ENCODE measurements at places on chromosomes 7 and 10.

- DNase-seq = no peak
Measured at GRCh38 chr7:123351516-123352505, 152.0 kb upstream of the SLC13A1 start.

DNA sequence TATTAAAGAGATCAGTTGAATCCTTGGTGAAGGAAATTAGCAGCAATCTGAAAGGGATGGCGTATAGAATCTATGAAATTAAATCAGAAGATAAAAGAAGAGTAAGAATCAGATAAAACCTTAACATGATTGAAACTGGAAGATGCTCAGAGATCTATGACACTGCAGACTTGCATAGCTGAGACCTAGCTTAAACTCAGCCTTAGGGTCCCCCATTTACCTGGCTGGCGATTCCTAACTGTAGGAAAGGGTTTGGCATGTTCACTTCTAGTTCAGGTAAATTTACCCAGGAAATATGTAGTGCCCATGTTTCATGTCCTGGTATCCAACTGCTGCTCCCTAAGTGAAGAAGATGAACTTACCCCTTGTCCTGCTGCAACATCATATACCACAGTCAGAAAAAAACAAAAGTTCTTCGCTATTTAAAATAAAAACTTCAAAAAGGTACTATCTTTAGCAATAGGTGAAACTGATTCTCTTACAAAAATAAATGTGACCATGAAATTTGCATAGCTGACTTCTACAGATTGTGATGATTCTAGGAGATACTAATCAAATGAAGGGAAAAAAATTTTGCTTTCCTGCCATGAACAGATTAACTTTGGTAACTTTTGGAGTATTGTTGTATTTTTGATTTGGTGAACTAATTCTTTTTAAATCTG is 47.8 kb upstream of the TMEM243 start:
- no peak for DNase-seq

- peak; percentile 67 for DNase-seq
Measured at GRCh38 chr7:26284995-26285632, 6.5 kb upstream of the SNX10 start.

GRCh38 chr7:111092406-111093236 is 1.7 kb downstream of the LRRN3 start:
- no peak for DNase-seq

- DNase-seq = peak; percentile 62
Measured at GRCh38 chr7:33895025-33895804, 10.1 kb upstream of the BMPER start.

DNA sequence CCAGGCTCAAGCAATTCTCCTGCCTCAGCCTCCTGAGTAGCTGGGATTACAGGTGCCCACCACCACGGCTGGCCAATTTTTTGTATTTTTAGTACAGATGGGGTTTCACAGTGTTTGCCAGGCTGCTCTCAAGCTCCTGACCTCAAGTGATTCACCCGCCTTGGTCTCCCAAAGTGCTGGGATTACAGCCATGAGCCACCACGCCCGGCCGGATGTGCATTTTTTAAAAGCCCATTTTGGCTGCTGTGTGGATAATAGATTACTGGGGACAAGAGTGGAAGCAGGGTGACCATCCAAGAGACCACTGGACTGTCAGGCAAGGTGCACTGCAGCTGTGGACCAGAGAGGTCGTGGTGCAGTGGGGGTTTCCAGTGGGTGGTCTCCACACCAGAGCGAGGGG is 21.4 kb downstream of the HKDC1 start:
- no peak for DNase-seq

- DNase-seq = peak; percentile 33
Measured at GRCh38 chr7:18361756-18362155, 133.8 kb upstream of the HDAC9 start.

GRCh38 chr7:47535704-47536628 is 45.9 kb downstream of the TNS3 start:
- no peak for DNase-seq

DNA sequence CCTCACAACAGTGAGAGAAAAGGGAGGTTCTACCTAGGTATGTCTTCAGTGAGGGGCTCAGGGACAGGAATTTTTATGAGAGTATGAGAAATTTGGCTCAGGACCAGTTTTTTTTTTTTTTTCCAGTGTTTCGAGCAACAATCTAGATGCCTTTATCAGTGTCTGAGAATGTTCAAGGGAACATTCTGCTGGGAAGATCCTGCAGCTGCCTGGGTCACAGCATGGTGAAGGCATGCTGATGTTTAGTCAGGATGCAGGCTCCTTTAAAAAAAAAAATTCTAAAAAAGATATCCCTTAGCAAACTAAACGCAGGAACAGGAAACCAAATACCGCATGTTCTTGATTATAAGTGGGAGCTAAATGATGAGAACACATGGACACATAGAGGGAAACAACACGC is 31.0 kb downstream of the SBDS start:
- DNase-seq = no peak

DNA sequence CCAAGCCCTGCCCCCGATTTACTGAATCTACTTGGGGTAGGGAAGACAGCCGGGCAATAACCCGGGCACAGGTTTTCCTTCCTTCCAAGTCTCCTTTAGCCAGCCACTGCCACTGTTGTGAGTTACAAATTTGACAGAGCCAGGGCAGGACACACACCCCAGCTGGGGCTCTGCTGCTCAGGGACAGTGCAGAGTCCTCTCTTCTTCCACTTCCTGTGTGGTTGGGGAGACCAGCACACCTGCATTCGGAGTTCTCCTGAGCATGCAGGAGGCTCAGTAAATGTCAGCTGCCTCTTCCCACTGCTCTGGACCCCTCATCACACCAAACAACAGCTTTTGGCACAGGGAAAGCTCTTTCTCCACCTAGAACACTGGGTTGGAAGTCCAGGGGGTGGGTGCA is 21.3 kb downstream of the CHST15 start:
- no peak for DNase-seq

DNA sequence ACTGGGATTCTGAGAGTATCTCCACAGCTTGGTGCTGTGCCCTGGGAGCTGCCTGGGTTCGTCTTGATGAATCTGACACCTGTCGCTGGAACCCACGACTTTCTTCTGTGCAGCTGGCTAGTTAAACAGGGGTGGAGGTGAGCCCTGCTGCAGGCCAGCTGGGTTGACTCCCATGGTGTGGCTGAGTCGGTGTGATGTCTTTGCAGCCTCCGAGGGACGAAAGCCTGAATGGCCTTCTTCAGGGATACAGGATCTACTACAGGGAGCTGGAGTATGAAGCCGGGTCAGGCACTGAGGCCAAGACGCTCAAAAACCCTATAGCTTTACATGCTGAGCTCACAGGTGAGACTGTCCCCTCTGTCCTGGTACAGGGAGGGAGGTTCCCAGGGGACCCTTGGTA is 508.1 kb upstream of the FOXK1 start:
- no peak for DNase-seq

GRCh38 chr7:155515318-155515717 is 31.0 kb downstream of the CNPY1 start:
- DNase-seq = no peak

DNA sequence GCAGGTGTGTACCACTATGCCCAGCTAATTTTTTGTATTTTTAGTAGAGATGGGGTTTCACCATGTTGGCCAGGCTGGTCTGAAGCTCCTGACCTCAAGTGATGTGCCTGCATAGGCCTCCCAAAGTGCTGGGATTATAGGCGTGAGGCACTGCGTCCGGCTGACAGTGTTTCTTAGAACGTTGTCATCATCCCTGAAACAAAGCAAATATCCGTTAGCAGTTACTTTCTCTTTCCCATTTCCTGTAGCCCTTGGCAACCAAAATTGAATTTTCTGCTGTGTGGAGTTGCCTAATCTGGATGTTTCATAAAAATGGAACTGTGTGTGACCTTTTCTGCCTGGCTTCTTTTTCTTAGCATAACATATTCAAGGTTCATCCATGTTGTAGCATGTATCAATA is 22.4 kb downstream of the ZNF33A start:
- DNase-seq = no peak

DNA sequence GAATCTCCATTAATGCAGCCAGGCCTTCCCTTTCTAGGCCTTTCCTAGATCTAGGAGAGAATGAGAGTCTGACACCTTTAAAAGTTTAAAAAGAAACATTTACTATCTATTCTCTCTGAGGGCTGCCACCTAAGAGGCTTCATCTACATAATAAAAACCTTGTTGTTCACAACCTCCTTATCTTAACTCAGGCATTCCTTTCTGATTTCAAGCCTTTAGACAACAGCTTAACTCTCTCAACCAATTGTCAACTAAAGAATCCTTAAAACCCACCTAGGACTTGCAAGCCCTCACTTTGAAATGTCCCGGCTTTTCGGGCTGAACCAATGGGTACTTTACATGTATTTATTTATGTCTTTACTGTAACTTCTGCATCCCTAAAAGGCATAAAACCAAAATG is 64.3 kb upstream of the RET start:
- no peak for DNase-seq

GRCh38 chr7:98348726-98349474 is 52.0 kb downstream of the BAIAP2L1 start:
- DNase-seq = no peak

DNA sequence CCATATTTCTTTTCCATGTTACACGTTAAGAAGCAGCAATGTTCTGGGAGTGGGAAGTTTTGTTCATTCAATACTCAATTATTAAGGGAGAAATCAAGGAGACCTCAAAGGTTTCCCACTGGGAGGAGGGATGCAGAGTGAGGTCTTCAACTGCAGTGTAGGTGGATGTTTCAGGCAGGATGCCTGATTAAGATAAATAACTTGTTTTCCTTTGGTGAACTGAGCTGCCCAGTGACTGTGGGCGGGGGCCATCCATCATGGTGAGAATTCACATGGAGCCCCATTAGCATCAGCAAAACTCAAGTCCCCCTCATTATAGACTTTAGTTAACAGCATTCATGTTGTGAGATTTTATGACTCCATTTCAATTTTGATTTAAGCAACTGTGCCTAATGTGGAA is 121.1 kb downstream of the PLPP4 start:
- DNase-seq = no peak

DNA sequence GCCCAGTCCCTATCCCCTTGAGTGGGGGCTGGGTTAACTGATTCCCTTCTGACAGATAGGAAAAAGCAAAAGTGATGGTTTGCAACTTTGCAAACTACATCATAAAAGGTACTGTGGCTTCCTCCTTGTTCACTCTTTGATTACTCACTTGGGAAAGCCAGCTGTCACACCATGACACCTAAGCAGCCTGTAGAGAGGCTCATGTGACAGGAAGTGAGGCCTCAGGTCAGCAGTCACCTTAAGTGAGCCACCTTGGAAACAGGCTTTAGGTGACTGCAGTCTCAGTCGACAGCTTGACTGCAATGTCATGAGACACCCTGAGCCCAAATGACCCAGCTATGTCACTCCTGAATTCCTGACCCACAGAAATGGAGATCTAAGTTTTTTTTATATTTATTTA is 4.3 kb upstream of the CHCHD2 start:
- no peak for DNase-seq

- peak; percentile 11 for DNase-seq
Measured at GRCh38 chr7:1397491-1398327, 61.6 kb downstream of the MICALL2 start.

Measured in bronchial epithelial cell (primary cell).